ENCODE measurements at places on chromosomes 5 and 9.

- no peak for DNase-seq
Observed at GRCh38 chr9:78601957-78602565, 305.1 kb downstream of the PSAT1 start.

DNA sequence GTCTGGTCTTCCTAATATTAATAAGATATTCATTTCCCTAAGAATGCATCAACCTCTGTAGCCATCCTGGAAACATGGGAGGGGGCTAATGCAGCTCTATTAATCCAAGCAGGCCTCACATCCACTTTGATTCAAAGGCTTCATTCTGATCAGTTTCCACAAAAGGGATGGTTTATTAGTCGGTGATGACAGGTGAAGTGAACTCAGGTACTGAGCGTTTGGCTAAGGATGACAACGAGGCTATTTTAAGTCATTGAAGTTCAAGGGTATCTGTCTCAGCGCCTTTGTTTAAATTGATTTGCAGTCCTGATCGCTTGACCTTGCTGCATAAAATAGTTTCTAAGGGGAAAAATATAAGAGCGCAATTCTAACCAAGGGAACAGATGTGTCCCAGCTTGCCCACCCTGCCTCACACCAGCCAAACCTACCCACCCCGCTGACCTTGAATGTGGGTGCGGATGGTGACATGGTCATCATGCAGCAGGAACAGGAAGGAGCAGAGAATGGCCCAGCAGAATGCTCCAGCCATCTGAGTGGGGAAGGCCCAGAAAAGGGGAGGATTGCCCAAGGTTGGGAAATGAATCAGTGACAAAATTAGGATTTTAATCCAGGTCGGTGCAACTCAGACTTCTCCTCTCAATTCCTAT lies 70.5 kb upstream of the ZNF618 start:
- DNase-seq: no peak

- DNase-seq: no peak
Observed at GRCh38 chr5:43275391-43275790, 37.8 kb downstream of the HMGCS1 start.

GRCh38 chr5:146039420-146039819 lies 66.0 kb downstream of the PLAC8L1 start:
- no peak for DNase-seq

DNA sequence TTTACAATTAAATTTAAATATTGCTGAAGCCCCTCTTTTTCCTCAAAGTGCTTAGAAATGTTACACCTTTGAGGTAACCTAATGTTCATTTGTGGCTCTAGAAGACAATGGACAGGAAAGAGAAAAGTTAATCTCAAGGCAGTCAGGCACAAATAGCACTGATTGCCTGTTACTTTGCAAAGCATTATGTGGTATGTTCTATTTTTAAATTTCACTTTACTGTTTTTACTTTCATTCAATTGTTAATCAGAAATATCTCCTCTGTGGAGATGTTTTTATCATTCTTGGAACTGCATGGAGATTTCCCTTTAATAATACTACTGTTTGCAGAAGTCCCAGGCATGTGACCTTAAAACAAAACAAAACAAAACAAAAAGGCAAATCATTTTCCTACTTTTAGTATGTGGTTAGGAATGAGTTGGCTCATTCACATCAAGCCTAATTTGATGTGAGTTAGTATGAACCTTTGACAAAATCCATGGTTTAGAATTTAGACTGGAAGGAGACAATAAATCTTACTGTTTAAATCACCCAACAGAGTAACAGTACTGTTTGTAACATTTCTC lies 67.5 kb downstream of the CWC27 start:
- DNase-seq: no peak

- no peak for DNase-seq
Observed at GRCh38 chr5:119336845-119337580, 18.8 kb upstream of the TNFAIP8 start.
